ENCODE measurements at places on chromosomes 2 and 18.

- DNase-seq, result no peak
Measured at GRCh38 chr2:118983915-118984314, 41.9 kb downstream of the MARCO start.

DNA sequence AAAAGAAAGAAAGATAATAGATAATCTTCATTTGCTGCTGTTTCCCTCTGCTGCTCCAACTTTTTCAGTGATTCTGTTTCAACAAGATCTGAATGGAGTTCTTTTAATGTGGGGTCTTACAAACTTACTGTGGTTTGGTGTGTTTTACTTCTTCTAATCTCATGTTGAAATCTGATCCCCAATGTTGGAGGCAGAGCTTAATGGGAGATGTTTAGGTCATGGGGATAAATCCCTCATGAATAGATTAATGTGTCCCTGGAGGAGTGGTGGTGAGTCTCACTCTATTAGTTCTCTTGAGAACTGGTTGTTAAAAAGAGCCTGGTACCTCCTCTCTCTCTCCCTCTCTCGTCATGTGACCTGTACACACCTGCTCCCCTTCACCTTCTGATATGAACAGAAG is 442.4 kb downstream of the EPHA4 start:
- no peak for DNase-seq

DNA sequence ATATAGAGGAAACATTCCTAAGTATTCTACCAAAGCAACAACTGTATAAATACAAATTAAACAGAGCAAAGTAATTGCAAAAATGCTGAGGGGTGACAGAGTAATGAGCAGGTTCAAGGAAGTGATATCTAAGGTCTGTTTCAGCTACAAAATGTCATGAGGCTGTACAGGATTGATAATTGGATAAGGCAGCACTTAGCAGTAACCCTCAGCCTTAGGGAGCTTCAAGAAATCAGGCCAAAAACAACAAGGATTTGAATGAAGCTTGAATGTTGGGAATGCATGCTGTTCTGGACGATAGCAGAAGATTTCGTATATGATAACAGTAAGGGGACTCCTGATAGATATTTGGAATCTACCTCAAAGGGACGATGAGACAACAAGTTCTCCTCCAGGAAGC is 142.0 kb upstream of the MMADHC start:
- DNase-seq, result no peak

DNA sequence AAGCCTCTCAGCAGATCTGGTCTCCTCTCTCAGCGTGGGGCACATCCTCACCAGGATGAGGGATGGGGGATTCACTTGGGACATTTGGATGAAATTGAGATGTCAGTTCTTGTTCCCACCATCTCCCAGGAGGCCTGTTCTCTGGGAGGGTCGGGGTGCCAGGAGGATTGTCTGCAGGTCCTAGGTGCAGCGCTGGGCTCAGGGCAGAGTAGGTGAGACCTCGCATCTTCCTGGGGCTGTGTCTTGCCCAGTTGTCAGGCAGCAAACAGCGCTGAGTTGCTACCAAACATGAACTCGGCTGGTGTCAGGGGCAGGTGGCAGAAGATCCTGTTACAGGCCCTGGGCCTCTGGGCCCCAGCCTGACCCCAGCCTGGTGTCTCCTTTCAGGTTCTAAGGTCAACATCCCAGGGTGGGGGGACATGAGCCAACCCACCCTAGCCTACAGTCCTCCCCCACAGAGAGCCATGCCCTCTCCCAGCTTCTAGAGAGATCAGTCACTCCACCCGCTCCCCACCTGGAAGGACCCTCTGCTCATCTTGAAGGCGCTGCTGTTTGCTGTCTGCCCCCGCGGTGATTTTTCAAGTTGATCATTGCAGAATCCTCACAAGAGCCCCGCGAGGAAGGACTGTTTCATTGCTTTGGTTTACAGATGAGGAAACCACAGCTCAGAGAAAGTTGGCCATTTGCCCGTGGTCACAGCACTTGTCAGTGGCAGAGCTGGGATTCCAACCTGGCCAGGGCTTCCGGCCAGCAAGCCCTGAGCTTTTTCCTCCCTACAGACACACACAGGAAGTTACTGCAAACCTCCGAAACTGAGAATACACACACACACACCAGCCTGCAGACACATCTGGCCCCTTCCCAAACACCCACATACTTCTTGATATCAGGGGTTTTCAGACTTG is 83.9 kb downstream of the STPG4 start:
- DNase-seq, result no peak

DNA sequence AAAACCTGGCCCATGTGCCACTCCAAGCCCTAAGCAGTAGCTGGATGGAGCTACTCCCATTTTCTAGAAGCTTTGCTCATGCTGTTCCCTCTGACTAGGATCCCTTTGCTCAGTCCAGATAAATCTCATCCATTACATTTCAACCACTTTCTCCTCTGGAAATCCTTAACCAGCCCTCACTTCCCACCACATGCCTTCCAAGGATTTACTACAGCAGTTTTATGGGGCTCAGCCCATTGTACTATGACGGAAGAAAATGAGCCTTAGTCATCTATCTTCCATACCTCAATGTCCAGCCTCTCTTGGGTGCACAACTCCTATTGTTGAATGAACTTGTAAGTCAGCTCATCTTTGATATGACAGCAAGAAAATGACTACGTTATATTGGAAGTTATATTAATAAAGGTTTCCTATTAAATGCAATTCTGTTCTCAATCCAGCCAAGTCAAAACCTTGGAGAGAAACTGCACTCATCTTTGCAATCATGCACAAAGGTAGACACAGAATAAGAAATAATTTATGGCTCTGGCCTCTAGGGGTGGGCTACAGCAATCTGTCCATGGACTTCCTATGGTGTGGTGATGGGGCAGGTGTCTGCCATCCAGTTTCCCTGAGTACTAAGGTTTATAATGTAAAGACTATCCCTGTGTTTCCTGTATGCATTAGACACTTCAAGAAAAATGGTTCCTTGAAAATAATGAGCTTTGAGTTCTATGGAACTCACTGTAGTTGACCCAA is 3.4 kb downstream of the B4GALT6 start:
- no peak for DNase-seq

DNA sequence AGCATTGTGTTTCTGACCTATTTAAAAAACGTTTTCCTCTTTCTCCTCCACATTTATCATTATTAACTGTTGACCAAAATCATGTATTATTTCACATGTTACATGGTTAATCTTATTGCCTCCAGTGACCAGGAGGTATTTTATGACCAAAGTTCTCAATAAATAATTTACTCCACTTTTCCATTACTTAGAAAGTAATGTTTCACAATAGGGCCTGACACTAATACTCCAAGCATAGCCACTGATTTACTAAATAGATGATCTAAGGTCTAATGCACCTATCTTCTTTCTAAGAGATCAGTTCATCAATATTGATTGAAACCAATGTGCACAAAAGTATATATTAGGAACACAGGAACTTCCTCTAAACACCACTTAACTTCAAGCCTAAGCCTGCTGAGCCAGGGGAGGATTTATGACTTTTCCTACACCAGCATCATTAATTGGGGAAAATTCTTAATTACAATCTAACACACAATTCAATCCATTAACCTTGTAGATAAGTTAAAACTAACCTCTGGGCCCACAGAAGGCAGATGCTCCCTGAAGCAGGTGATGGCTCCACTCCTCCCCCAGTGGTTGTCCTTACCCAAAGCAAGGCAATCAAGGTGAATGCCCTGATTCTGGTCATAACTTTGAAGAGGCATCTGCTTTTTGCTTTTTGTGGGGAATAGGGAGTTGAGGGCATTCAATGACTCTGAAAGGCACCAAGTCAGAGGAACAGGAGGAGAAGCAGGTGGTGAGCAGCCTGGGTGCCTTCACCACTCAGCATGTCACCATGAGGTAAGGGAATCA is 33.9 kb downstream of the RBMS1 start:
- no peak for DNase-seq

DNA sequence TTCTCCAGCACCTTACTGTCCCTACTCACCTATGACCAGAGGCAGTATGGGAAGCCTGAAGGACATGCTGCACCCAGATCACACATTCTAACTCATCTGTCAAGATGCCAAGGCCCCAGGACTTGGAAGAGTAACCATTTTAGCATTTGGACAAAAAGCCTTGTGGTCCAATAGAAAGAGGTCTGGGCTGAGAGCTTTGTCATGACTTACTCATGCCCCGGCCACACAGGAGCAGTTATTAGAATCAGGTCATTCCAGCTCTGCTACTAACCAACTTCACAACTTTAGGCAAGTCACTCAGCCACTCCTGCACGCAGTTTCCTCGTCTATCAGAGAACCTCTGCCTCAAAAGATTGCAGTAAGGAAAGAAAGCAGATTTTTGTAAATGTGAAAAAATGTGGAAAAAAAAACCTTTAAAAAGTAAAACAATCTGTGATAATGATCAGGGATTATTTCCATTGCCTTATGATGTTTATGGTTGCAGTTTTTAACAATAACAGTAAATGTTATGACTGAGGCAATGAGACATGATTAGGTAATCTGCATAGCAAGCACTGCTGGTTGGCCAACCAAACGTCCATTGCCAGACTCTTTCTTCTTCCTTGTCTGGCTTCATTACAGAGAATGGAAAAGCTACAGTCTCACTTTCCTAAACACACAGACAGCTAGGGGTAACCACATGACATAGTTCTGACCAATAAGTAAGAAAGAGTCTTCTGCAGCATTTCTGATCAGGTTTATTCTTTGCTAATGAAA is 255.4 kb upstream of the CHAC2 start:
- DNase-seq, result no peak

DNA sequence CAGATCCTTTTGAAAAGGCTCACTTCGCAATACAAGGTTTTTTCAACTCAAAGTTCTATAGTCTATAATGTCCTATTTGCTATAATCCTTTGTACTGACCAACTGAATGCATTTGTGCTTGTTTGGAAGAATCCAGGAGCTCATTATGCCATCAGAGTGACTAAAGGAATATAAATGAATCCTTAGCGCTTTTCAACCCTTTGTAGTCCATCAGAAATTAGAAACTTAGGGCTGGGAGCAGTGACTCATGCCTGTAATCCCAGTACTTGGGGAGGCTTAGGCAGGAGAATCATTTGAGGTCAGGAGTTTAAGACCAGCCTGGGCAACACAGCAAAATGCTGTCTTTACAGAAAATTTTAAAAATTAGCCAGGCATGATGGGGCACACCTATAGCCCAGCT is 330.2 kb upstream of the CHAC2 start:
- no peak for DNase-seq

All from NCI-H1092 treated with DMSO at 0.1 percent for 48 hours (cell line).